ENCODE measurements at places on chromosomes 11 and 22. TPM values are rescaled to one million over a fixed set of nuclear protein-coding genes. Genes with fewer than 3 reads are reported as not detected.

DNA sequence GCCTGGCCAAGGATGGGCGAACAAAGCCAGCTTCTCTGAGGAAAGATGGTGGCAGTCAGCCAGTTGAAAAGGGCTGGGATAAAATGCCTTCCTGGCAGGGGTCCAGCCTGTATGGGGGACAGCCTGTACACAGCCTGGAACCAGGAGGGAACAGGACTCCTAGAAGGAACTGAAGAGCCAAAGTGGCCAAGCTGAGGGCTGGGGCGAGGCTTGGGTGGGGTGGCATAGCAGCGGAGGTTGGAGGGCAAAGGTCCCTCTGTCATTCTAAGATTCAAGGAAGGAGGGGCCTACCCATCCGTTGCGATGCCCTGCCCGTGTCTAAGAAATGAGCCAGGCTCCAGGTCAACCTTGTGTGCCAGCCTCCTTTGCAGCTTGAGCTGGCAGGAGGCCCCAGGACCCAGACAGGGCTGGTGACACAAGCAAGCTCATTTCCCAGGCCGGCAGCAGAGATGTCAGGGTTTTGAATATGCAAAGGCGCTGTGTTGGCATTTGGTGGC, 22.6 kb downstream of the FADD start:
- H3K4me1 ChIP-seq, result no peaks in the 10 kb centered on the region
- DNase-seq, result no peak
- H3K27me3 ChIP-seq, result no peaks in the 10 kb centered on the region
- H3K4me3 ChIP-seq, result no peak overlapping the region
- no peaks in the 10 kb centered on the region for H3K36me3 ChIP-seq
- H3K27ac ChIP-seq, result no peak overlapping the region

- no peaks in the 10 kb centered on the region for H3K4me1 ChIP-seq
- H3K36me3 ChIP-seq, result no peaks in the 10 kb centered on the region
- no peak overlapping the region for H3K4me3 ChIP-seq
- DNase-seq, result no peak
- no peaks in the 10 kb centered on the region for H3K27me3 ChIP-seq
Measured at GRCh38 chr11:127806501-127806900, 780.9 kb downstream of the ETS1 start.

DNA sequence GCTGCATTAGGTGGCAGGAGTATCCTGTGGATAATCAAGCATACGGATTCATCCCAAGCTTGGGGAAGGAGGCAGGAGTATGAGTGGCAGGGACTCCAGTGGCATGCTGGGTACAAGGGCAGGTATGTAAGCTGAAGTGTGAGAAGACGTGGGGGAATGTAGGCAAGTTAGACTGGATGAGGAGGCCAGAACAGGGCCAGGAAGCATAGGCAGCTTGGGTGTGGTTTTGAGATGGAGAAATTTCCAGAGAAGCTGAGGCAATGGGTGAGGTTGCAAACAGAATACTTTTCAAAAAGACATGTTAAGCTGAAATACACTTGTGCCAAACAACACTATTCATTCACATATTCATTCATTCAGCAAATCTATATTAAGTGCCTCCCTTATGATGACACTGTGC, 43.1 kb upstream of the AMOTL1 start:
- H3K36me3 ChIP-seq, result no peaks in the 10 kb centered on the region
- DNase-seq, result no peak
- H3K4me1 ChIP-seq, result no peaks in the 10 kb centered on the region
- H3K4me3 ChIP-seq, result no peak overlapping the region
- no peak overlapping the region for H3K27ac ChIP-seq

GRCh38 chr11:111148121-111148520, 97.4 kb upstream of the POU2AF2 start:
- no peaks in the 10 kb centered on the region for H3K36me3 ChIP-seq
- no peaks in the 10 kb centered on the region for H3K27me3 ChIP-seq
- no peaks in the 10 kb centered on the region for H3K4me1 ChIP-seq
- no peak overlapping the region for H3K4me3 ChIP-seq

DNA sequence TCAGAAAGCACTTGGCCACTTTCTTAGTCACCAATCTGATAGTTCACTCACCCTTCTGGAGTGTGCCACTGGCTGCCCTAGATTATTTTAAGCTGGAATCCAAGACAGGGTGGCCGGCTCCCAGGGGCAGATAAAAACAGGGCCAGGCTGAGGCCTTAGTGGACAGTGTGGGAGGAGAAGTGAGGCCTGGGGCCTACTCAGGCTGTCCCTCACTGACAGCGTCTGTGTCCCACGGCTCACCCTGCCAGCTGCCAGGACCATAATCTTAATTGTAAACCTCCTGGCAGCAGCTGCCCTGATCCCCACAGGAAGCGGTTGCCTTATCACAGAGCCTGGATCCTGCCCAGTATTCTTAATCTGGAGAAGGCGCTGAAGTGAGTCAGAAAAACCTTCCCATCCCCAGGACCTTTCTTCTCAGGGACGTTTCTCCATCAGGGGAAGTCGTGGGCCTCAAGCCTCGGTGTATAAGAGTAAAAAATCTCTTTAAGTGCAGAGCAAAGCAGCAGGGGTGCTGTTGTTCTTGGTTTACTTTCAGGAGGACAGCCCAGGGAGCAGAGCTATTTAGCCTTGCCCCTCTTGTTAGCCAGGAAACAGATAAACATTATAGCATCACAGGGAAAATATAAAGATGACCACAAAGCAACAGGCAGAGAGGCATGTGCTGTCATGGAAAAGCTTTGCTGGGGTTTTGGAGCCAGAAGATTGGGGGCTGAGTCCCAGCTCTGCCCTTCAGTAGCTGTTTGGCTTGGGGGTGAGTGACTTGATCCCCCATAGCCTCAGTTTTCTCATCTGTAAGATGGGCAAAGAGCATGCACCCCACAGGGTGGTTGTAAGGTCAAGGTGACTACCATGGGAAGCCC, 39.6 kb downstream of the TSPAN18 start:
- no peaks in the 10 kb centered on the region for H3K27me3 ChIP-seq
- DNase-seq, result no peak
- H3K27ac ChIP-seq, result no peak overlapping the region
- H3K4me1 ChIP-seq, result no peaks in the 10 kb centered on the region
- H3K36me3 ChIP-seq, result no peaks in the 10 kb centered on the region

GRCh38 chr11:6612213-6613041, at the start of gene TAF10:
TSS of gene TAF10 (minus strand) at chr11:6612216. CDS start at chr11:6612189, 27 bp downstream.
- peak; percentile 77 for DNase-seq
- H3K27me3 ChIP-seq, result no peaks in the 10 kb centered on the region
- peak within 1 kb of the TSS; percentile 99 for H3K27ac ChIP-seq

DNA sequence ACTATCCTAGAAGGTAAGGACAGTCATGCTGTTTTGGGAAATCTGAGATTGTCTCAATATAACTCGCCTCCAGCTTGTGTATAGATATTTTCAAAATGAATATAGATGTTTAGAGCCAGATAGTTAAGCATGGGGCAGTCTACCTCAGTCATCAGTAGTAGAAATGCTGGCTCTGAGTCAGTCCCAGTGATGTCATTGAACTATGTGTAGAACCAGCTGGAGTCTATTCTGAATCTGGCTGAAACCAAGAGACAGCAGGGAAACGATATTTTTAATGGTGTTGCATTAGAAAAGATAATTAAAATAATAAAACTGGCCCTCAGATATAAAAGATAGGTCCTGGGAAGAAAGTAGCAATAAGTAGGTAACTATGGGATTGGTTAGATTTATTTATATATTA, 25.9 kb downstream of the PIWIL4 start:
- H3K27ac ChIP-seq, result no peak overlapping the region
- H3K4me1 ChIP-seq, result no peaks in the 10 kb centered on the region
- DNase-seq, result no peak
- no peaks in the 10 kb centered on the region for H3K27me3 ChIP-seq

DNA sequence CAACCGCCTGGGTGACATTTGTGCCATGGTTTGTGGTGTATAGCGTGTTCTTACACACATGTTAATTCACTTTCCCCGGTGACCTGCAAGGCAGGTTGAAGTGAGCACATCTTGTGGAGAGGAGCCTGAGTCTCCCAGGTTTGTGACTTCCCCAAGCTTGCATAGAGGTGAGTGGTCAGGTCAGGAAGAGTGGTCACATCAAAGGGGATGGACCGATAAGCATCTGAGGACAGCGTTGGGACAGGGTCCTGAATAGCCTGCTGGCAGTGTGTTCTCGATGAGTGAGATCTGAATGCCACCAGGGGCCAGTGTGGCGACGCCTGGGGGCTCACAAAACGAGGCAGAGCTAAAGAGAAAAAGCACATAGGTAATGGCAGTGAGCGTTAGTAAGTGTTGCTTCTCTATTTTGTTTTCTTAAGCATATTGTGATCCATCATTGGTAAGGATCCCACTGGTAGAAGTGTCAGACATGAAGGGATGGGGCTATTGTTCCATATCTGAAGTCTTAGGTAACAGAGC, 154.6 kb downstream of the GRIK4 start:
- no peaks in the 10 kb centered on the region for H3K36me3 ChIP-seq
- no peaks in the 10 kb centered on the region for H3K27me3 ChIP-seq
- H3K4me3 ChIP-seq, result no peak overlapping the region

DNA sequence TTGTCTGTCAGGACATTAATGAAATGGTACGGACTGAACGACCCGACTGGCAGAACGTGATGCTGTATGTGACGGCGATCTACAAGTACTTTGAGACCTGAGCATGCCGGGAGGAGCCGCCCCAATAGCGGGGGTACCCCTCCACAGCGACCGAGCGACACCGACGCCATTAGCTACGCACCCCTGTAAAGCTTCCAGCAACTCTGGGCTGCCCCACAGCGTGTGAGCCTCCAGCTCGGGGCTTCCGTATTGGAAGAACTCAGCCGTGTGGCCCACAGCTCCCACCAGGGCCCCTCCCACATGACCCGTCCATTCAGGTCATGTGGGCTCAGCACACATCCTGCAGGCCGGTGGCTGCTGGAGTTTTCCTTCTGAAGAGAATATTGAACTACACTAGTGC, 12.9 kb upstream of the ADORA2A start:
- no peak overlapping the region for H3K27ac ChIP-seq
- DNase-seq, result no peak
- peaks cover 10% of the 10 kb centered on the region for H3K4me1 ChIP-seq
- no peak overlapping the region for H3K4me3 ChIP-seq
- H3K27me3 ChIP-seq, result no peaks in the 10 kb centered on the region

DNA sequence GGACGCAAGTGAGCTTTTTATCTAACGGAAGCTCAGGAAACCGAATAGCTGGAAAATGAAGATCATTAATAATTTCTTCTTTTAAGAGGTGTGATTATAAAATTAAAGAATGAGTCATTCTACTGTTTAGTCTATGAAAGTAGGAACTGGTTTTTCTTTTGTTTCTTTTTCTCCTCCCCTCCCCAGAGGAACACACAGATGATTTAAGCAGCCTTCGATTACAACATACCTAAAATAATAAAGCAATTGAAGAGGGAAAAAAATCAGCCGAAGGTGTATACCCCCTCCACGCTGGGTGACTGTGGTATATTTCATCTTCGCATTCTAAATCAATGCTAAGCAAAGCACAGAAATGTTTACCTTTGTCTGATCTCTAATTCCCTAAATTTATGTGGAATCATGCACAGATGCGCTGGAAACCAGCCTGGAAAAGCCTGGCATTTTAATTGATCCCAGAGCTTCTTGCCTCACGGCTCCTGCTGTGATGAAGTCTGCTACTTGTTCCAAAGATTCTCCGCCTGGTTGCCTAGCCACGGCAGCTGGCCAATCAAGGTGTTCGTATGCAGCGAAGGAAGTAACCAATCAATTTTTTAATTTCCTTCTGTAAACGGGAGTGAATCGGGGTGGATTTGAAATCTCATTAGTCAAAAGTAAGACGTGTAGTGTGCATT, 133.9 kb downstream of the FANCF start:
- DNase-seq, result no peak
- H3K36me3 ChIP-seq, result no peaks in the 10 kb centered on the region
- no peaks in the 10 kb centered on the region for H3K4me1 ChIP-seq
- H3K27me3 ChIP-seq, result no peaks in the 10 kb centered on the region

DNA sequence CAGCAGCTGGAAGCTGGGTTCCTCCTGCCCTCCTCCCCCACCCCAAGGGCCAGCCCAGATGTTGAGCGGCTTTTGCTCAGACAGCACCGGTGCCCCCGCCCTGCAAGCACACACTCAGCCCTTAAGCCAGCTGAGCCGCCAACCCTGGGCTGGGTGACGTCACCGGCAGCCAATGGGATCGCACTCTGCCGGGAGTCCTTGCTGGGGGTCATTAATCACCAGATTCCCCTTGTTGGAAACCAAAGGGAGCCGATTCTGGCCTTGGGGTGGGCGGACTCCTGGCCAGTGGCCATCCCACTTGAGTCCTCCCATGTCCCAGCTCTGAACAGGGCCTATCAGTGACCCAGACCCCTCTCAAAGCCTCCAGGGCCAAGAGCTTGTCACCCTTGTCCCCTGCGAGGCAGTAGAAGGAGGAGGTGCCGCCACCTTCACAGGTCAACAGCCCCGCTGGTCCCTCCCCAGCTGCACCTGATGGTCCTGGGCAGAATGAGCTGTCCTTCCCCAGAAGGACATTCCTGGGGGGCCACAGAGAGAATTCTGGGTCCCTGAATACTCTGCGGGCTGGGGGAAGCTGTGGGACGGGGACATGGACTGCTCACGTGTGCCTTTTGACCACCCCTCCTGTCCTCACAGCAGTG, 7.4 kb downstream of the DUSP8 start:
- no peak overlapping the region for H3K4me3 ChIP-seq
- H3K27me3 ChIP-seq, result peaks cover 3% of the 10 kb centered on the region
- no peak overlapping the region for H3K27ac ChIP-seq
- H3K36me3 ChIP-seq, result no peaks in the 10 kb centered on the region

GRCh38 chr11:47087801-47088200, 88.9 kb downstream of the ARFGAP2 start:
- no peaks in the 10 kb centered on the region for H3K36me3 ChIP-seq
- no peak overlapping the region for H3K4me3 ChIP-seq
- no peak overlapping the region for H3K27ac ChIP-seq
- no peaks in the 10 kb centered on the region for H3K4me1 ChIP-seq
- H3K27me3 ChIP-seq, result no peaks in the 10 kb centered on the region

DNA sequence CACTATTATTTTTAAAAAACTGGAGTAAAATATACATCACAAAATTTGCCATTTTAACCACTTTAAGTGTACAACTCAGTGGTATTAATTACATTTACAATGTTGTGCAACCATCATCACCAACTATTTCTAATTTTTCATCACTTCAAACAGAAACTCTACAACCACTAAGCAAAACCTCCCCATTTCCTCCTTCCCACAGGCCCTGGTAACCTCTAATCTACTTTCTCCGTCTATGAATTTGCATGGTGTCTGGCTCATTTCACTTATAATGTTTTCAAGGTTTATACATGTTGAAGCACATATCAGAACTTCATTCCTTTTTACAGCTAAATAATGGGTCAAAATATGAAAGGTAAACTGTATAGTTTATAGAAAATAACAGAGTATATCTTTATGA, 24.4 kb downstream of the DDI1 start:
- no peaks in the 10 kb centered on the region for H3K36me3 ChIP-seq
- no peaks in the 10 kb centered on the region for H3K4me1 ChIP-seq
- H3K27me3 ChIP-seq, result no peaks in the 10 kb centered on the region
- H3K4me3 ChIP-seq, result no peak overlapping the region
- no peak for DNase-seq

GRCh38 chr22:48805516-48805915, 1022.2 kb downstream of the BRD1 start:
- H3K4me3 ChIP-seq, result no peak overlapping the region
- no peaks in the 10 kb centered on the region for H3K27me3 ChIP-seq
- H3K36me3 ChIP-seq, result no peaks in the 10 kb centered on the region

The CCDC86 gene
- 78.6 TPM for polyA plus RNA-seq

The SNAP29 gene
- 42.0 TPM for polyA plus RNA-seq

The KDM4D gene
- polyA plus RNA-seq, result 2.6 TPM

The OR2AT4 gene
- not detected for polyA plus RNA-seq

The GRAP2 gene
- polyA plus RNA-seq, result 60.2 TPM

The SOX10 gene
- not detected for polyA plus RNA-seq

Measured in GM12878 (cell line).